ENCODE measurements at places on chromosomes 2 and 18.

GRCh38 chr2:157830696-157831570 is 45.2 kb downstream of the ACVR1 start:
- peak; percentile 91 for DNase-seq

DNA sequence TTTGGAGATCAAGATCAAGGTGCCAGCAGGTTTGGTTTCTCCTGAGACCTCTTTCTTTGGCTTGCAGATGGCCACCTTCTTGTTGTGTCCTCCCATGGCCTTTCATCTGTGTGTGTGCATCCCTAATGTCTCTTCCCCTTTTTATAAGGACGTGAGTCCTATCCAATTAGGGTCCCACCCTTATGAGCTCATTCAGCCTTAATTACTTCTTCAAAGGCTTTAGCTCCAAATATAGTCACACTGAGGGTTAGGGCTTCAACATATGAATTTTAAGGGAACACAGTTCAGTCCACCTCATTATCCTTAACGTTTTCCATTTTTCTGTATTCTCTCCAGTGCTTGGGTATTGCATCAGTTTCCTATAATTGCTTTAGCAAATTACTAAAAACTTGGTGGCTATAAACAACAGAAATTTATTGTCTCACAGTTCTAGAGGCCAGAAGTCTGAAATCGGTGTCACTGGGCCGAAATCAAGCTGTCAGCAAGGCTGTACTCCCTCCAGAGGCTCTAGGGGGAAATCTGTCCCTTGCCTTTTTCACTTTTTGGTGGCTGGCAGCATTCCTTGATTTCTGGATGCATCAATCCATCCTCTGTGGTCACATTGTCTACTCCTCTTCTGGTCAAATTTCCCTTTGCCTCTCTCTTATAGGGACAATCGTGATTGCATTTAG is 34.1 kb downstream of the CDC42EP3 start:
- no peak for DNase-seq

GRCh38 chr2:105790461-105791149 is 45.9 kb downstream of the NCK2 start:
- DNase-seq, result no peak

DNA sequence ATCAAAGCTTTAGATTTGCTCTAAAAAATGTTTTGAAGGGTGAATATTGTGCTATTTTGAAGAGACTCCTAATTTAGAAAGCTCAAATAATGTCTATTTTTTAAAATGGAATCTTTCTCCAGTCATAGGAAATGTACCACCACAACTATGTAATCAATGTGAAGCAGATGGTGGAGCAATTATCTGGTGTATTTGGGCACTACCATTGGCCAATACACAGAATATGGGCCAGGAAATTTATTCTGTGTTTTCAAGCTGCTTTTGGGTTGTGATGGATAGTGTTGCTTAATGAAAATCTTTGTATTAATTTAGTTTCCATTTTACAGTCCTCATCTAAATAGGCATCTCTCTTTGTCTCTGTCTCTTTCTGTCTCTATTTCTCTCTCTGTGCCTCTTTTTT is 17.1 kb upstream of the VWC2L start:
- DNase-seq, result no peak

GRCh38 chr18:44887227-44887631 is 206.5 kb downstream of the SETBP1 start:
- no peak for DNase-seq

- DNase-seq, result no peak
Observed at GRCh38 chr18:66048406-66048805, 297.6 kb downstream of the CDH7 start.

GRCh38 chr2:16115881-16116830 is 175.8 kb downstream of the MYCN start:
- no peak for DNase-seq

- no peak for DNase-seq
Observed at GRCh38 chr18:2846636-2847316, at the start of gene EMILIN2. EMILIN2 (plus strand) TSS chr18:2847006; CDS start chr18:2847189, 183 bp downstream.

DNA sequence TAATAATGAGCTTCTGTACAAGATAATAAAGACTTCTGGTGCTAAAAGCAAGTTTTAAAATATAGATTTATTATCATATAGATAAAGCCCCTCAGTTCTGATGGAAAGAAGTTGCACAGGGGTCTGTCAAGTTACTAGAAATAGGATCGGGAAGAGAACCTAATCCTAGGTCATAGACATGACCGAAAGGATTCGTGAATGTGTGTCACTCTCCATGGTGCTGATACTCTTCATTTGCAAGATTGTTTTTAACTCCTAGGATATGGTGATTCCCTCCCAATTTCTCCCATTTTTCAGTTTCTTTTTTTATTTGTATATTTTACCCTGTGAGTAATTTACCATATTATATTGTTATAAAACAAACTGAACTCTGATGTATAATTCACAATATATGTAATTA is 58.9 kb upstream of the CTNNA2 start:
- no peak for DNase-seq

GRCh38 chr18:33210575-33211189 is 229.8 kb downstream of the CCDC178 start:
- DNase-seq, result peak; percentile 6

DNA sequence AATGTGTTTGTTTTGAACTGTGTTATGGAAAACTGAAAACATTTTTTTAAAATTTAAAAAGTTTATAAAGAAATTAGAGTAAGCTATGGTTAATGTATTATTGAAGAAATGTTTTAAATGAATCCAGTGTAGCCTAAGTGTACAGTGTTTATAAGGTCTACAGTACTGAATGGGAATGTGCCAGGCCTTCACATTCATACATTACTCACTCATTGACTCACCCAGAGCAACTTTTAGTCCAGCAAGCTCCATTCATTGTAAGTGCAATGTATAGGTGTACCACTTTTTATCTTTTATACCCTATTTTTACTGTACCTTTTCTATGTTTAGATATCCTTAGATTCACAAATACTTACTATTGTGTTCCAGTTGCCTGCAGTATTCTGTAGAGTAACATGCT is 215.1 kb upstream of the THUMPD2 start:
- no peak for DNase-seq

GRCh38 chr2:159069229-159069628 is 100.8 kb downstream of the TANC1 start:
- no peak for DNase-seq

- DNase-seq, result no peak
Observed at GRCh38 chr18:53747210-53747609, 477.3 kb downstream of the MBD2 start.

- no peak for DNase-seq
Observed at GRCh38 chr2:157480182-157480961, 36.5 kb upstream of the CYTIP start.

GRCh38 chr2:157853211-157853610 is 22.9 kb downstream of the ACVR1 start:
- no peak for DNase-seq

DNA sequence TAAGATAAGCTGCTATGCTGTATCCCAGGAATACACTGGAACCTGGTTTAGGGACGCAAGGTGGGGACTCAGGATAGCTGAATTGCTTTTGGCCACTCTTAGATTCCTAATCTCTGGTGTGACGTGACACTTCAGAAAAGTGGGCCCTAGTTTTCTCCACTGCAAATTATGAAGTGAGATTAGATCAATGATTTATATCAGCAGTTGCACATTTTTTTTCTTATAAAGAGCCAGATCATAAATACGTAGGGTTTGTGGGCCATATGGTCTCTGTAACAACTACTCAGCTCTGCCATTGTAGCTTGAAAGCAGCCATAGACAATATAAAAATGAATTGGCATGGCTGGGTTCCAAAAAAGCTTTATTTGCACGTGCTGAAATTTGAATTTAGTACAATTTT is 85.4 kb upstream of the CPO start:
- no peak for DNase-seq
